ENCODE measurements at places on chromosomes 4 and X.

- DNase-seq, result no peak
Measured at GRCh38 chrX:132948648-132949260, 9.7 kb downstream of the HS6ST2 start.

- no peak for DNase-seq
Measured at GRCh38 chr4:99818661-99819060, 2.0 kb downstream of the DAPP1 start.

- no peak for DNase-seq
Measured at GRCh38 chrX:19640693-19641374, 125.5 kb upstream of the MAP3K15 start.

GRCh38 chr4:149841686-149842085 is 26.0 kb upstream of the IQCM start:
- DNase-seq, result no peak

DNA sequence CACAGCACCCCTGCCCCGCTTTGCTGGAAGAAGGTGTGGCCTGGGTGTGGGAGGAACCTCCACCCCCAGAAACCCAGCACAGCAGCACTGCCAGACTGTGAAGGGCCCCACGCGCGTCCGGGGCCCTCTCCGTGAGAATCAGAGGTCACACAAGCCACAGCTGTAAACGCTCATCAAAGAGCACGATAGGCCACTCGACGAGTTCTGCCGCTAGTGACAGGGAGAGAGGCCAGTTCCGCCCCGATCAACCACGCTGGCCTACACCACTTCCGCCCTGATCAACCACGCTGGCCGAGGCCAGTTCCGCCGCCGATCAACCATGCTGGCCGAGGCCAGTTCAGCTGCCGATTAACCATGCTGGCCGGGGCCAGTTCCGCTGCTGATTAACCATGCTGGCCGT is 25.9 kb upstream of the ADRA2C start:
- DNase-seq, result no peak

DNA sequence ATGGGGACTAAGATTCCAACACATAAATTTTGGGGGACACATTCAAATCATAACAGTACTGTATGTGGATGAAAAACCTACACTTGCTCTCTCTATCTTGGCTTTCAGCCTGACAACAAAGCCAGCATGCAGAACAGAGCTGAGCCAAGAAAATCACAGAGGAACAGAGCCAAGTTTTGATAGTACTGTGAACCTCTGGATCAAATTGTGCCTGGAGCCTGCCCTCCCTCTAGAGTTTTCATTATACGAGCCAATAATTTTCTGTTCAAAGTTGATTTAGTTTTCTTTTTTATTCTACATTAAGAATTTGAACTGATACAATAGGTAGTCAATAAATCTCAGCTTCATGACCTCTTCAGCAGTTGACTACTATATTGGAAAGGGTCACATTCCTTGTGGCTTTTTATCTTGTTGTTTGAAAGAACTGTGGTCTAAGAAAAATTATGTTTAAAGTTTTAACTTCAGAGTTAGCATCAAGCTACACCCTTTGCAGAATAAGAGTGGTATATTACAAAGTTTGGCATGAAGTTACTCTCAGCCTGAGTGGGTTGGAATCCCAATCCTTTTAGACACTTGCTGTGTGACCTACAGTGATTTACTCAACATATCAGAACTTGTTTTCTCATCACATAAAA is 31.1 kb downstream of the GRID2 start:
- DNase-seq, result no peak

- no peak for DNase-seq
Measured at GRCh38 chr4:18480928-18481327, 459.4 kb upstream of the LCORL start.

- no peak for DNase-seq
Measured at GRCh38 chr4:151850791-151851213, 90.0 kb upstream of the GATB start.

DNA sequence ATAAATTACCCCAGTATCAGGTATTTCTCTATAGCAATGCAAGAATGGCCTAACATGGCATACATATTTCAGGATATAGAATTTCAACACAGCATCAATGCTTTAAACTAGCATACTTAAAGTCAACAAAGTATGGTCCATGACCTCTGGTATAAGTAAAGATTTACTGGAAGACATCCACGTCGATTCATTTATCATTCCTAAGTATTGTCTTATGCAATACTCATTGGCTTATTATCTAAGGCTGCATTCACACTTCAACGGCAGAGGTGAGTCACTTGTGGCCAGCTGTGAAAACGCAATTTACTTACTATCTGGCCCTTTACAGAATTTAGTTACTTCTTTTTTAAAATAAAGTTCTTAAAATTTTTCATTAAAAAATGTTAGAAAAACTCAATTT is 42.6 kb downstream of the ADGRA3 start:
- no peak for DNase-seq

GRCh38 chr4:134885436-134885835 is 683.8 kb upstream of the PABPC4L start:
- DNase-seq, result no peak

DNA sequence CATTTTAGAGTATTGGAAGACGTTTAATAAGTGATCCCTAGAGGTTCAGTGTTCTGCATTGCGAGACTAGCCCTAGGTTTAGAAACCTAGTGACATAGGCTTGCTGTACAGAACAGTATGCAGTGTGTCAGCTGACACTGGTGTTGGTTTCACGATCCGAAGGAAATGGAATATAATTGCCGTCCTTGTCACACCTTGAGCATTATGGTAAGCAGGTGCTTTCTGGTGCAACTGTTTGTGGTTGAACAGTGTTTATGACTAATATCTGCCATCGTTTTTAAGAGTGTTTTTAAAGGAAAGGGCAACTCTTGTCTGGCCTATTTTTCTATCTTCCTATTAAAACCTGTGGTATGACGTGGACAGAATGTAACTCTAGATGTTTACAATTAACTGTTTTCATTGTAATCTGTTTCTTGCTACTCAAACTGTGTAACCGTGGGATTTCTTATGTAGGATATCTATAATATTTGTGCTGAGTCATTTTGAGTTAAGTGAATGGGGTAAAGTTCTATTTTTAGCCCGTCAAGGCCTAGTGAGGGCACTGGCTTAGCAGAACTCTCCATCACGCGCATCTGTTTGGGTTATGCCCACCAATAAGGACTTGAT is 53.8 kb upstream of the TBC1D14 start:
- no peak for DNase-seq

- no peak for DNase-seq
Measured at GRCh38 chr4:2786152-2786671, 6.7 kb upstream of the SH3BP2 start.

GRCh38 chr4:102345795-102346100 is 466 bp upstream of the SLC39A8 start:
- DNase-seq, result no peak

- DNase-seq, result no peak
Measured at GRCh38 chr4:147725673-147726072, 6.2 kb upstream of the ARHGAP10 start.

- no peak for DNase-seq
Measured at GRCh38 chrX:134547047-134547679, 87.2 kb downstream of the HPRT1 start.

DNA sequence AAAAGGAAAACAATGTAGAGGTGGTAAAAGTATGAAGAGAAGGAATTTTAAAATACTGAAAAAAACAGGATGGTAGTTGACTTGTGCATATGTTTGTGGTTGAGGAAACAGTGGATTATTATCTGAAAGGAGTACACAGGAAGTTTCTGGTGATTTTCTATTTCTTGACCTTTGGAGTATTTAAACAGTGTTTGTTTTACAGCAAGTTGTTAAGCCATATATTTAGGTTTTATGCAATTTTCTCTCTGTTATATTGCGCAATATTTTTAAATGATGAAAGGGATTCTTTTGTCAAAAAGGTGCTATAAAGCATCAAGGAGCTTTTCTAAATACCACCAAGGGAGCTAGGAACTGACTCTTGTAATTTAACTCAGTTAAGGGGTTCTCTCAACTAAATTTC is 343.1 kb upstream of the MAOA start:
- DNase-seq, result no peak

DNA sequence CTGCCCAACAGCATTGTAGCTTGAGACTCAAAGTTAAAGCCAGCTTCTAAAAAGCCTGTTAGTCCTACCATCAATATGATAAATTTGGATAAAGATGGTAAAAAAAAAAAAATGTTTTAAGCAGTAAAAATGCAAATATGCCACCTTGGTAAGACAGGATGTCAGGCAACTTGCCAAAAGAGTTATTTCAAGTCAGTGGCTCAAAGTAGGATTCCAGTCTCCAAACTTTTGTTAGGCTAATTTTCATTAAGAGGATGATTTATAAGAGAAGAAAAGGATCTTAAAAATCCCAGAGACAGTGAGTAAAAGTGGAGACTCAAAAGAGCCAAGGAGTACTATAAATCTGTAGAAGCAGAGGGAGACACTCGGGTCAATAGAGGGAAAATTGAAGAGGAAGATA is 47.5 kb downstream of the GASK1B start:
- no peak for DNase-seq

- DNase-seq, result no peak
Measured at GRCh38 chrX:95907081-95907480, 777.6 kb upstream of the DIAPH2 start.

- peak; percentile 12 for DNase-seq
Measured at GRCh38 chr4:164012396-164013027, 518.0 kb downstream of the TMA16 start.

- no peak for DNase-seq
Measured at GRCh38 chr4:87677731-87678130, 27.7 kb downstream of the DMP1 start.

DNA sequence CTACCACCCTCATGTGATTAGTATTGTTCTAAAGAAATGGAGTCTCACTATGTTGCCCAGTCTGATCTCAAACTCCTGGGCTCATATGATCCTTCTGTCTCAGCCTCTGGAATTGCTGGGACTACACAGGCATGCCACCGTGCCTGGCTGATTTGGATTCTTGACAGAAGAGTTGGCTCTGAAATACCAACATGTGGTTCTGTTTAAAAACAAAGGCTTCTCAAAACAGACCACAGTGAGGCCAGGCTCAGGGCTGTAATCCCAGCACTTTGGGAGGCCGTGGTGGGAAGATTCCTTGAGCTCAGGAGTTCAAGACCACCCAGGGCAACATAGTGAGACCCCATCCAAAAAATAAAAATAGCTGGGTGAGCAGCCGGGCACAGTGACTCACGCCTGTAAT is 126.7 kb downstream of the DHRSX start:
- no peak for DNase-seq

DNA sequence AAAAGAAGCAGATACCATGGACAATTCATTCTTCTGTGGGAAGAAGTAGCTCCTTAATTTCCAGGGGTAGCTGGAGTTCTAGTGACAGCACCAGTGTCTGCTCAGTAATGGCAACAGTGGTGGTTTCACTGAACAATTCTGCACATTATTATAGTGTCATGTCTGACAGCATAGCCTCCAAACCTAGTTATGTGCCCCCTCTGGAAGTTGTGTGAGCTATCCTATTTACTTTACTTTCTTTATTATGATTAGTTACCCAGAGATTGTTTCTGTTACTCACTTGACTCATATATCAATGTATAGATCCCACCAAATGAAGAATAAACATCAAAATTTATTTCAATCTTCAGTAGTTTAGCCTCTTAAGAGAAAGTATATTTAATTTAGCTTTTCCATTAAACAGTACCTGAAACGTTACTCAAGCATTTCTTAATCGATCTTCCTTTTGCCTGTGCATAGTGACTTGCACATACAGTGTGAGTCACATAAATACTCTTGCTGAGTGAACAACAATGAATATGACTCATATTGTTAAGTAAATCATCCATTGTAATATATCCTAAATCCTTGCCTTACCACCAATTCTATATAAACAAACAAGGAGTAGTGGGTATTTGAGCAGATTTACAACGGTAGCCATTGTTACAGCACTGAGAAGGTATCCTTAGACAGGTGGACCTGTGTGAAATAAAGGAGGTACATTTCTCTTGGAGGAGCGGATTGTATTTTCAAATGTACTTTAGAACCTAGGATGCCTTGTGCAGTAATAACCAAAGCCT is 534.7 kb downstream of the ANKRD50 start:
- DNase-seq, result no peak

GRCh38 chr4:123304151-123304964 is 92.2 kb upstream of the SPRY1 start:
- DNase-seq, result peak; percentile 75

DNA sequence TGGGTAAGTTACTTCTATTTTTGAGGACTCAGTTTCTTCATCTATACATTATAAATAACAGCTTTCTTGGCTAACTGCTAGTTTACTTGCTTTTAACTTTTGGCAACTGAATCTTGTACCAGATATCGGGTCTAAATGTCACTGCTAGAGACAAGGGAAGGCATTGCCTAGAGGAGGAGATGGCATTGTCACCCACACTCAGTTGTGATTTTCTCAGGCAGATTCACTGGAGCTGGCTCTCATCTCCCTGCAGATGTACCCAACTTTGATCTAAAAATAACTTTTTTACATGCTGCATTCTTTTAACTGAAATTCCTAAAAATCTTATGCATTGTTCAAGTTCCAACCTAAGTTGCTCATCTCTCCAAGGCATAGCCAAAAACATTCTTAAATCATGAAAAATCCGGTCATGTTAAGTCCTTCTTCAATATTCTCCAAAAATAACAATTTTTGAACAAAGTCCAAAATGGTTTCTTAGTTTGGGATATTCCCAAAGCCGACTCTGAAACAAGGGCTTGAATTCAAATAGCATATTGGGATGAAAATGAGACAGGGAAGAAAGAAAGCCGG is 469.0 kb upstream of the BOD1L1 start:
- no peak for DNase-seq

- no peak for DNase-seq
Measured at GRCh38 chr4:159205466-159205865, 102.6 kb downstream of the RAPGEF2 start.

DNA sequence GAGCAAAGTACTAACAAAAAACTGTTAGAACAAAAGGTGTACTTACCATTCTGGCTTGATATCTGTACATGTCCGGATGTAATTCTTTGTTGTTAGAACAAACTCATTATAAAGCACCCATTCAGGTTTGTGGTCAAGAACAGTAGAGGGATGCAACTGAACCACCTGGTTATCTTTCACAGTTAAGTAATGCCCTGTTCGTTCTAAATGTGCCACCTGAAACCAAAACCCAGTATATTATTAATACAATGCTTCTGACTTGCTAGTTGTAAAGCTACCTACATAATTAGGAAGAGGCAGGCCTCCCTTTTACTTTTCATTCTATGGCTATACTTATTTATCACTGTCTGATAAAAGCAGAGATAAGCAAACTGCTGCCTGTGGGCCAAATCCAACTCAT is 54.8 kb downstream of the DHX15 start:
- no peak for DNase-seq

DNA sequence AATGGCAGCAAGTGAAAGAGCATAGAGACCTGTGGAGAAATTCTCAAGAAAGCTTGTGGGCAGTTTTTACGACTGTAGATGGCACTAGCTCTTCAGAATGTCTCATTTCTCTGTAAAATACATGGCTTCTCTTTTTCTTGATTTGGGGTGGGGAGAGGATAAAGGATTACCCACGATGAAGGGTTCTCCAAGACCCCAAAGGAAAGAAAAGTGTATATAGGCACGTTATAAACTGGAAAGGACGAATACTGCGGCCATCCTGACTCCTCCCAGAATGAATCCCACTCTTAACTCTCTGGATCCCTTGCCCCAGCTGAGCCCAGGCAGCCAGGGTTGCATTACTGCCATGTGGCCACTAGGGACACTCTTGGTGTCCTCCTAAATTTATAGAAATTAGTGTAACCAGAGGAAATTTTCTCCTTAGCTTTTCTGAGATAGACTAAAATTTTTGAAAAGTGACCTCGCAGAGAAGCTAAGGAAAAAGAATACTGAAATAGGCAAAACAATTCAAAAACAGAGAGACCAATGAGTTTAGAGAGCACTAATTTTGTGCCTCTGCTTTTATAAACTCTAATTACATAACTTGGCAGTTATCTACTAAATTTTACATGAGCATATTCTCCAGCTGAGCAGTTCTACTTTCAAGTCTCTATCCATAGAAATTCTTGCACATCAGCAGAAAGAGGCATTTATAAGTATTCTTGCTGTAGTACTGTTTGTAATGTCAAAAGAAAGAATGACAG is 37.8 kb upstream of the PCDH19 start:
- DNase-seq, result no peak

Measured in NCI-H1092 (cell line).